ENCODE measurements at places on chromosomes 11 and 22. TPM values are rescaled to one million over a fixed set of nuclear protein-coding genes. Genes with fewer than 3 reads are reported as not detected.

The CNIH2 gene
- 5.7 TPM for total RNA-seq

The BTG4 gene
- total RNA-seq: not detected

The HORMAD2 gene
- not detected for total RNA-seq

The APOL1 gene
- not detected for total RNA-seq

The FGF4 gene
- total RNA-seq: 0.22 TPM

The PCSK7 gene
- total RNA-seq: 14.2 TPM

The KRTAP5-5 gene
- not detected for total RNA-seq

The BATF2 gene
- not detected for total RNA-seq

The PPME1 gene
- total RNA-seq: 55.8 TPM

The EWSR1 gene
- 379 TPM for total RNA-seq

The HBD gene
- total RNA-seq: not detected

The PGA5 gene
- not detected for total RNA-seq

The MPEG1 gene
- total RNA-seq: not detected

The H19 gene
- not detected for total RNA-seq

The RIBC2 gene
- 0.59 TPM for total RNA-seq

The OPCML gene
- total RNA-seq: 0.03 TPM

The CLDN5 gene
- total RNA-seq: 4.1 TPM

The NNMT gene
- 1.7 TPM for total RNA-seq

The GGTLC3 gene
- total RNA-seq: not detected

The CYTH4 gene
- total RNA-seq: not detected

The GPR83 gene
- total RNA-seq: 0.03 TPM

The CRYBB3 gene
- 0.19 TPM for total RNA-seq

The IL18 gene
- total RNA-seq: not detected

The MS4A8 gene
- total RNA-seq: not detected

The RRP8 gene
- 16.0 TPM for total RNA-seq

The MS4A3 gene
- total RNA-seq: not detected

The SMC1B gene
- 0.09 TPM for total RNA-seq

The ELFN2 gene
- 1.1 TPM for total RNA-seq

The SERHL2 gene
- not detected for total RNA-seq

The OR5B2 gene
- not detected for total RNA-seq

The GLB1L2 gene
- total RNA-seq: 2.0 TPM

The TMEM191C gene
- total RNA-seq: not detected

The LMNTD2 gene
- total RNA-seq: 1.1 TPM

The MRTFA gene
- total RNA-seq: 40.9 TPM

The SLC5A12 gene
- total RNA-seq: 5.0 TPM

The KCNQ1OT1 gene
- 2.3 TPM for total RNA-seq
